ENCODE measurements at places on chromosomes 2 and 18.

- DNase-seq = no peak
Measured at GRCh38 chr2:237096911-237097310, 11.2 kb downstream of the COPS8 start.

DNA sequence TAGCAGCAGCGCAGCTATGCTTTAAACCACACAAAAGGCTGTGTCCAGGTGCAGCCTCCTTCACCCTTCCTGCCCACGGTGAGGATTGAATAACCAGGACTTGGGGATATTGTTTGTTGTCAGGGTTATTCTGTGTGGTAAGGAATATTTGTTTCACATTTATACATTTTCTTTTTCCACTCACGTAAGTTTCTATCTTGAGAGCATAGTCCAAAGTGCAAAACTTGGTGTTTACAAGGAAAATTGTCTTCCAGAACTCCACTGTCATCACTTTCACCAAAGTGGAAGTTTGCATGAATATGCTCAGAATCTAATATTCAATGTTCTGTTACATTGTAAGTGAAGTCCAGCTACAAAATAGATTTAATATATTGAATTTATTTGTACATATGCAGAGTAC, 26.4 kb downstream of the NAPG start:
- no peak for DNase-seq

DNA sequence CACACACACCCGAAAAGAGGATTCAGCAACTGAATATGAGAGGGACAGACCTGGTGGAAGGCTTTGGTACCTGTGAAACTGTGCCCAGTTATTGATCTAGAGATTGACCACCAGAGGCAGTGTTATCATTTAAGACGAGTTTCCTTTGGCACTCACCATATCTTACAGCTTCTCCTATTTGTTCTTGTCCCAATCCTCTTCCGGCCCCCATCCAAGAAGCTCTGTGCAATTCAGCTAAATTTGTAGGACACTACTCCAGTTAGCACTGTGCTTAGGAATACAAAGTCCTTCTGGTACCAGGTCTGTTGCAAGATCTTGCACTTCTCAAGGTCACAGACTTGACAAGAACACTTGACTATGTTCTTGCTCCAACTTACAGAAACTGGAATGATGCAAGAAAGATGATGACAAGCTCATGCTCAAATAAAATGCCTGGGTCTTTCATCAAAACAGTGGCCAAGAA, 177.7 kb downstream of the TMEM247 start:
- DNase-seq = no peak

- DNase-seq = no peak
Measured at GRCh38 chr2:181877181-181877664, 14.3 kb upstream of the ITPRID2 start.

DNA sequence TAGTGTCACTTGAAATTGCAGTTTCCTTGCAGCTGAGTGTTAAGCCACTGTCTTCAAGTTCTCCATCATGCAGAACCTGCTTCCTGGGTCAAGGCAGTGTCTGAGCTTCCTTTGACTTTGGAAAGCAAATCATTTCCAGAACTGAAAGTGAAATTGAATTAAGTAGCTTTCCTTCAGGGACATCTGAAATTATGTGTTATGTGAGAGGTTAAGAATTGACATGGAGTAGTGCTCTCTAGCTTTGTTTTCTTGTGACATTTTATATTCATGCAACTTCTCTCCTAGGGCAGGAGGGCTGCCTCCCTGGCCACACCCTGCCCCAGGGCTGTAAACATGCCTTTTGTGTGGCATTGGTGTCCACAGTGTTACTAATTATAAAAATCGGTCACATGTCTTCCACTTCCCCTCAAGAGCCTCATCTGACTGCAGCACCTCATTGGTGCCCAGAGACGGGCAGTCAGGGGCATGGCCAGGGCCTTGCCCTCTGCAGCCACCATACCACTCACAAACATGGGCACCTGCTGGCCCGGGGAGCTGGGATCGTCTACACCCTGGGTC, 14.4 kb downstream of the RAB12 start:
- DNase-seq = no peak

GRCh38 chr2:191500566-191500883, 177.4 kb upstream of the NABP1 start:
- DNase-seq = no peak

DNA sequence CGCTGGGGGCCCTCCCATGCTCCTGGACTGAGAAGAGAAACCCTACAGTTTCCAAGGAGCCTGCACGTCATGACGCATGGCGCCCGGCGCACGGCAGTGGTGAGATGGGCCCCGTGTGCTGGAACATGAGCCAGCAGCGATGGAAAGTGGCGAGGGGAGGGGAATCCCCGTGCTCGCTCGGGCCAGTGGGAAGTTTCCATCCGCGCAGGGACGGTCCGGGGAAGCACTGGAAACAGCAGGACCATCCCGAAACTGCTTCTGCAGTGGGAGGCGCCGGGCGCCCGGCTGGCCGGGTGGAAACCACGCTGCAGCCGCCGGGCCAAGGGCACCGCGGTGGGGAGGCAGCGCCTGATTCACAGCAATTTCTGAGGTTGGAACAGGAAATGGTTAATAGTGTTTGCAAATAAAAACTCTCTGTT, 4.9 kb upstream of the PDCD1 start:
- DNase-seq = peak; percentile 39

- no peak for DNase-seq
Measured at GRCh38 chr18:7393080-7393479, 162.2 kb downstream of the LRRC30 start.

DNA sequence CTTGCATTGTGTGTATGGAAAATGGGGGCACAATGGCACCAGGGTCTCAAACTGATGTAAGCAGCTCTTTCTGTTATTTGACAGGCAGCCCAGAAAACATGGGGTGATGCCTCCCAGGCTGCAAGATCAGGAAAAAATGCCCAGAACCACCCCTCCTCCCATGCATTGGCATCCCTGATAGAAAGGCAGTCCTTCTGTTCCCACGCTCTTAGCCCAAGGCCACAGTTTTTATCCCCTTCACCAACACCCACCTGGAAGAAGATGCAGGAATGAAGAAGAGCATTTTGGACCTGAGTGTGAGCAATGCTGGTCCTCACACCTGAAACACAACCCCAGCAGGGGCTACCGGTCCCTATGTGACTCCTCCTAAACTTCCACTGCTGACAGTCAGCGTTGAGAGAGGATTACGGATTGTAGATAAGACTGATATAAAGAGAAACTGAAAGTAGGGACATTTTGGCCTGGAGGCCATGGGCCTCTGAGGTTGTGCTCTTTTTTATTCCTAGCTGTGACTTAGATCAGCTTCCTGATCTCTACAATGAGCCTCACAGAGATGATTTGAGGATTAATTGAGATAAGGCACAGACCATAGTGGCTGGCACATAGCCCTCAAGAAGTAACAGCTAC, 386.0 kb upstream of the ATP5MC3 start:
- no peak for DNase-seq

- DNase-seq = peak; percentile 82
Measured at GRCh38 chr2:118013724-118014491, at the start of gene CCDC93. Gene CCDC93, minus strand, starts transcription at chr2:118014070. Its CDS starts 75 bp downstream, at chr2:118013995.

- DNase-seq = no peak
Measured at GRCh38 chr18:39759926-39760325, 2194.3 kb upstream of the CELF4 start.

DNA sequence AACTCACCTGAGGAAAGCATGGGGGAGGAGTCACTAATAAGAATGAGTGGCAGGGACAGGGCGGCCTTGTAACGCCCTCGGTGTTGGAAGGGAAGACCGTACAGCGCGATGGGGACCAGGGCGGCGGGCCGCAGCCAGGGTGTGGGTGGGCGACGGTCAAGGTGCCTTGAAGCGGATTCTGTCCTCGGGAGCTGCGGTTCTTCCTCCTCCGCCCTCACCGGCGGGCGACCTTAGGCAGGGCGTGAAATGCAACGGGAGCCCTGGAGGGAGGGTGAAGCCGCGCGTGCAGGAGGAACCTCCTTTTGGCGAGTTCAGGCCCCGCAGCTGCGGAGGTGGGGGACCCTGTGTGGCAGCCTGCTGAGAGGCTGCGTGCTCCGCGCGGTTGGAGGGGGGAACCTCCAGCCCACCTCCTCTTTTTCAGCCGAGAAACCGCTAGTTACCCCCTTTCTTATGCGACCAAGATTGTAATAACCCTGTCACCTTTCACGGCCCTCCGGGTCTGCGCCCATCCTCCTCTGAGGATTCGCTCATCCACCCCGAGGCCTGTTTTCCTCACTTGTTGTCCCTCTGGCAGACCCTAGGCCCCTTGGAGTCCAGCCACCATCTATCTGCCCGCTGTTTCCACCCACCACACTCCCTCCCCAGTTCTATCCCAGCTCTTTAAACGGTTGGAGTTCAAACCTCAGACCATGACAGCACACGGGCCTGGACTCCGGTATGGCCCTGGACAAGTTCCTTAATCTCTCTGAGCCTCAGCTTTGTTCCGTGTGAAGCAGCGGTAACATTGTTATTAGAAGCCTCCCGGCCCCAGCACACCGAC, 823 bp upstream of the RNU2-63P start:
- DNase-seq = no peak

GRCh38 chr18:37122877-37123276, 293.9 kb downstream of the KIAA1328 start:
- no peak for DNase-seq

DNA sequence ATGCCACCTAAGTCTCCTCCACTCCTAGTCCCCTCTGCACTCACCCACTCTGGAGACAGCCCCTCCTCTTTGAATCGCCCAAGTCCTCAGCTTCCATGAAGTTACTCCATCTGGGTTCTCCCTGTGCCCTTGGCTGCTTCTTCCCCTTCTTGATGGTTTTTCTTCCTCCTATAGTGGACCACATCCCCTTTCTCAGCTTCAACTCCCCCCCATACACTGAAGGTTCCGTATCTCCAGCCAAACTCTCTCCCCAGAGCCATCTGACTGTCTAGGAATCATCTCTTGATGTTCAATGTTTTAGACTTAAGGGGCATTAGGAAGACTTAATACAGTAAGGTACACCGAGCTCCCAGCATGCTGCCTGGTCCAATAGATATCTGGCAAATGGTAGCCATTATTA, 39.6 kb downstream of the EMX1 start:
- DNase-seq = no peak

- DNase-seq = no peak
Measured at GRCh38 chr18:6885006-6885481, 155.5 kb downstream of the ARHGAP28 start.

DNA sequence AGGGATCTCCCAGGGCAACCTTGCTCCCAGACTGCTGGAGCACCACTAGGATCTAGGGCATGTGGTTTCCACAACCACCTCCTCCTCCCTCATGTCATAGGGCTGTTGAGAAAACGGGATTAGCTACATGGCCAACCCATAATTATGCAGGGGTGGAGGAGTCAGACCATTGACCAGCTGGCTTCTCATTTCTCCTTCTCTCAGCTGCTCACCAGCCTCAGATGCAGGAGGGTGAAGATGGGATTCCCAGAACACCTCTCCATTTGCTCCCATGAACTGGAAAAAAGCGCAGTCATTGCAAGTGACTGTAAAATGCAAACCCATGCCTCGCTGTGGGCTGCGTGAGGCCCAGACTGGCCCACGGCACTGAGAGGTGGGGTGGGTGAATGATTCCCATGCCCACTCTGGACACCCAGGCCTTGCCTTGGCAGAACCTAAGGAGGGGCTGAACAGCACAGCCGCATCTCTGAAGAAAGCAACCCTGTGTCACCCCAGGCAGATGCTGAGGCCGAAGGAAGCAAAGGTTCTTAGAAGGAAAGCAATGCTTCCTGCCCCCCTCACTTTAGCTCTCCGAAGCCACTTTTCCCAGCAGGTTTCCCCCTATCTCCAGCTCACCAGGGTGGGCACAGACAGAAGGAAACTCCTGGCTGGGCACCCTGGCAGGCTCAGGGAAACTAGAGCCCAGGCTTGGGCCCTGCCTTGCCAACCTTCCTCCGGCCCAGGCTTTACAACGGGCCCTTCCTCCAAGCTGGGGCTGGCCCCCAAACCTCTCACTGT, 69.6 kb upstream of the RTN4 start:
- no peak for DNase-seq

DNA sequence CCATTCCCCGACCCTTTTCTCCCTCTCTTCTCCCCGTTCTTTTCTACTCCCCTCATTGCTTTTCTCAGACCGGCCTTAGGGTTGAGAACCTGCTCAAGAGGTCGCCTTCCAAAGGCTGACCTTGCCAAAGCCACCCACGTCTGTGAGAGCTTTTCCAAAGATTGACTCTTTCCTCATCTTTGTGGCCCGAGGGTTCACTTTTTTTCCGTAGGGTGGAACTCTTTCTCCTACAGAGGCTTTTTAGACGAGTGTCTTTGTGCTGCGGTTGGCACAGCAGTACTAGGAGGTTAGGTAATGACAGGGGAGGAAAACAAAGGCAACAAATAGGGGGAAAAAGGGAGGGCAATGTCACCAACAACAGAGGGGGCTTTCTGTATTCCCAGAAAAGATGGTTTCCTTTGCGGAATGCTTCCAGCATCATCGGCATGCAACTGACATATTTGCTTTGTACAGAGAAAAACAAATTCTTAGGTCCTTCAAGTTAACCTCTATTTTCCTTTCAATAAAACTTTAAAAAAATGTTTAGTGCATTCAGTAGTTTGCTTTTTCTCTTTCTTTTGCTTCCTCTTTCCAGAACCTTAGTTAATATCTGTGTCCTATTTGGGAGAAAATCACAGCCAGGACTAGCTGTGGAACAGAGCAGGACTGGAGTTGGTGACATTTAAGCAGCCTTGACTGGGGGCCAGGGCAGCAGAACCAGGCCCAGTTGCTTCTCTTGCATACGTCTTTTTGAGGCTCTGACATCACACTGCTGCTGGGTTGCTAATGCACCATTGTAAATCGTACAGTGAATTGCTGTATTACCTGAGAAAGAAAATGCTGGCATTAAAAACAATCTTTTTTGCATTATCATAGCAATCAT, 188.1 kb upstream of the FANCL start:
- no peak for DNase-seq

DNA sequence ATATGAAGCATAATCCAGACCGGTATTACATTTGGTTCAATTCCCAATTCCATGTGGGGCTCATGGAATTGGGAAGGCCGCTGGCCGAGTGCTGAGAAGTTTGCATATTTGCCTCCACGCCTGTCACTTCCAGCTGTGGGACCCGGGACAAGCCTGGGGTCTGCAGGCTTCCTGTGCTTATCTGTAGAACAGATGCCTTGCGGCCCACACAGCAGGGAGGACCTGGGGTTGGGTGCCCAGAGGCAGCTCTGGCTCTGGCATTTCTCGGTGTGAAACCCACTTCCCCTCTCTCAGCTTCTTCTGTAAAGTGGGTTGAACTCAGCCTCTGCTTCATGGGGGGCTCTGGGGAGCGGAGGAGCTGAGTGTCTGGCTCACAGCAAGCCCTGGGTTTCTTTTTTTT, 97.9 kb downstream of the SH3BP4 start:
- no peak for DNase-seq

GRCh38 chr2:45134014-45134413, 124.8 kb upstream of the SIX2 start:
- DNase-seq = no peak

DNA sequence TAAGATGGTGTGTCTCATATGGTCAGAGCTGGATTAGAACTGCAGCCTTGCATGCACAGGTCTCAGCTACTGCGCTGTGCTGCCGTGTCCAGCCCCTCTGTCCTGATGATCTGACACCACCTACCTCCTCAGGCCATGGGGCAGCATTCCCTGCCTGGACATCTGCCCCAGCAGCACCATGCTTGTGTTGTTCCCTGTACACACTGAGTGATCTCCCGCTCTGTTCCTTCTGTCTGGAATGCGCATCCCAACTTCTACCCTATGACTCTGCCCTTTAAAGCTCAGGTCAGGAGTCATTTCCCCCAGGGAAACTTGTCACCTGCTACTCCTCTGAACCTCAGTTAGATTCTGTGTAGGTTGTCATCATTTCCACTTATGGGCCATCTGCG, 157.4 kb upstream of the TTC39C start:
- DNase-seq = no peak

Measured in activated effector memory CD4-positive, alpha-beta T cell treated with Interleukin-2 at 50 U/mL for 16 hours (primary cell).